Activated naive CD8-positive, alpha-beta T cell treated with anti-CD3 and anti-CD28 coated beads for 36 hours (primary cell): ENCODE measurements at places on chromosomes 5 and 9. TPM values are rescaled to one million over a fixed set of nuclear protein-coding genes. Genes with fewer than 3 reads are reported as not detected.

Gene TEK
- not detected for total RNA-seq

Gene CDC20B
- total RNA-seq: not detected

Gene STK32A
- not detected for total RNA-seq

Gene CAVIN4
- total RNA-seq: not detected

Gene FYB1
- 74.1 TPM for total RNA-seq

Gene SPINK4
- total RNA-seq: not detected
